ENCODE measurements at places on chromosomes 12 and 14.

DNA sequence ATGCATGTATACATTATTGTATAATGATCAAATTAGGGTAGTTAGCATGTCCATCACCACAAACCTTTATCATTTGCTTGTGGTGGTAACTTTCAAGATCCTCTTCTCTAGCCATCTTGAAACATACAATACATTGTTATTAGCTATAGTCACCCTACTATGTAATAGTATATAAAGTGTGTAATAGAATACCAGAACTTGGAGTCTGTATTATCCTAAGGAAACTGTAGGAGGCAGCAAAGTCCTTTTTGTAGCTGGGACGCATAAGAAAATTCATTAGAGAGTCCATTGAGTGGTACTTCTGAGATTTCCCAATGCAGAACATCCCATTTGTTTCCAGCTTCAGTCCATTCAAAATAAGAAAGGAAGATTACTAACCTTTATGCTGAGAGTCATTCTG lies 325.9 kb upstream of the LRFN5 start:
- no peak for DNase-seq

DNA sequence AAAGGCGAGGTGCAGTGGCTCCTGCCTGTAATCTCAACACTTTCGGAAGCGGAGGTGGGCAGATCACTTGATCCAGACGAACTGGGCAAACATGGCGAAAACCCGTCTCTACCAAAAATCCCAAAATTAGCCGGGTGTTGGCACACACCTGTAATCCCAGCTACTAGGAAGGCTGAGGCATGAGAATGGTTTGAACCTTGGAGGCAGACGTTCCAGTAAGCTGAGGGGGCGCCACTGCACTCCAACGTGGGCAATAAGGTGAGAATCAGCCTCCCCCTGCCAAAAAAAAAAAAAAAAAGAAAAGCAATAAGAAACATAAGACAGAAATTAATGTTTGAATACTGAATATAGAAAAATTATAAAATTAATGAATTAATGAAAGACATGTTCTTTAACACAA lies 928.7 kb downstream of the LRFN5 start:
- DNase-seq: no peak

GRCh38 chr12:94566345-94566744 lies 84.0 kb downstream of the TMCC3 start:
- DNase-seq: no peak

GRCh38 chr14:36522347-36522971 lies 2.4 kb upstream of the NKX2-1 start:
- DNase-seq: no peak

GRCh38 chr14:23454445-23454856 lies 15.1 kb upstream of the NGDN start:
- DNase-seq: no peak

GRCh38 chr14:28758253-28758884 lies 8.2 kb upstream of the FOXG1 start:
- DNase-seq: no peak

DNA sequence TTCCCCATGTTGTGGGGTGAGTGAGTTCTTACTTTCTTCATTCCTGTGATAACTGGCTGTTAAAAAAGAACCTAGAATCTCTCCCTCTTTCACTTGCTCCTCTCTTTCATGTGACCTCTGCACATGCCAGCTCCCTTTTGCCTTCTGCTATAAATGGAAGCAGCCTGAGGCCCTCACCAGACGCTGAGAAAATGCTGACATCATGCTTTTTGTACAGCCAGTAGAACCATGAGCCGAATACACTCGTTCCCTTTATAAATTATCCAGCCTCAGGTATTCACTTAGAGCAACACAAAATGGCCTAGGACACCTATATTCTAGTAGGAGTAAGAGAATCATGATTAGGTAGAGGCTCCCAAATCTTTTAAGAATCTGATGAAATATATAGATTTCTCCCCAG lies 333.5 kb downstream of the LRIG3 start:
- DNase-seq: no peak

- no peak for DNase-seq
Measured at GRCh38 chr14:20516921-20517320, 11.6 kb downstream of the RNASE10 start.

GRCh38 chr12:52285172-52285745 lies 6.1 kb downstream of the KRT81 start:
- no peak for DNase-seq

DNA sequence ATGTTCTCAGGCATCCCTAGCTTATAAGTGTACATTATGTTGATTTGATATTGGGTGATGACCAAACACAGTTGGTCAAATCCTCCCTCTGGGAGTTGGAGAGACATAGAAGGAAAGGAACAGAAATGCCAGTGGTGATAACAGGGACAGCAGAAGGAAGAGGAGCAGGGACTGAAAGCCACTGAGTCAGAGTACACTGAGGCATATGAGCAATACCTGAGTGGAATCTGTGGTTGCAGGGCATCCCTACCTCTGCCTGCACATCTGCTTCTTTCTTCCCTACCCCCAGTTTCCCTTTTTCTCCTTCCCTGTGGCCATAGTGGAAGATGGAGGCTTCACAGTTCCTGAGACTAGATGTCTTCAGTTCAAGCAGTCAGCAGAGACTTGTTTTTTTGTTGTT lies 44.9 kb downstream of the BICD1 start:
- no peak for DNase-seq

GRCh38 chr12:131575371-131575770 lies 135.5 kb upstream of the SFSWAP start:
- no peak for DNase-seq

DNA sequence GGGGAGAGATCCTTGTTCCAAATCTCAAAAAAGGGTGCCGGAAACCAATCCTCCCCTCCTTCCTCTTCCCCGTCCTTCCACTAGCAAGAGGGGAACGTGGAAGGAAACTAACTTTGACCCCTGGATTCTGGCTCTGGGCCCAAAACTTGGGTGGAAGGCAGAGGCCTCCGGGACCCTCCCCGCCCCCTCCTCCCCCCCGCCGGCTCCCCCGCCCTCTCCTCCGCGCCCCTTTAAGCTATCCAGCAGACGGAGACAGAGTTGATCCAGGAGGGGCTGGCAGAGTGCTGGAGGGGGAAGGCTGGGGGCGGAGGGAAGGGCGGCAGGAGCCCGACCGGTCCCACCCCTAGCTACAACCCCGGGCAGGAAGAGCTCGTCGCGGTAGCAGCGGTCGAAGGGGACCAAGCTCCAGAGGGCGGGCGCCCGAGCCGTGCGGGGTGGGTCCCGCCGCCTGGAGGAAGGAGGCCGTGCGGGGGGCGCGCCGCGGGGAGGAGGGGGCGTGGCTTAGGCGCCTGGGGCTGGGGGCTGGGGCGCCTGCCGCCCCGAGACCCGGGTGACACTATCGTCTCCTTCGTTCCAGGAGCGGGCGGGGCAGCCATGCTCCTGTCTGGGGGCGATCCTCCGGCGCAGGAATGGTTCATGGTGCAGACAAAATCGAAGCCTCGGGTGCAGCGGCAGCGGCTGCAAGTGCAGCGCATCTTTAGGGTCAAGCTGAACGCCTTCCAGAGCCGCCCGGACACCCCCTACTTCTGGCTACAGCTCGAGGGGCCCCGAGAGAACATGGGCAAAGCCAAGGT lies at the start of gene NYNRIN:
NYNRIN (plus strand) TSS at position 351 of the 794 bp plus-strand sequence; CDS start at position 595, 244 bp downstream.
- DNase-seq: no peak
